Activated T-helper 1 cell treated with Interleukin-2 at 50 U/mL for 16 hours (primary cell): ENCODE measurements at places on chromosomes 12 and 14.

DNA sequence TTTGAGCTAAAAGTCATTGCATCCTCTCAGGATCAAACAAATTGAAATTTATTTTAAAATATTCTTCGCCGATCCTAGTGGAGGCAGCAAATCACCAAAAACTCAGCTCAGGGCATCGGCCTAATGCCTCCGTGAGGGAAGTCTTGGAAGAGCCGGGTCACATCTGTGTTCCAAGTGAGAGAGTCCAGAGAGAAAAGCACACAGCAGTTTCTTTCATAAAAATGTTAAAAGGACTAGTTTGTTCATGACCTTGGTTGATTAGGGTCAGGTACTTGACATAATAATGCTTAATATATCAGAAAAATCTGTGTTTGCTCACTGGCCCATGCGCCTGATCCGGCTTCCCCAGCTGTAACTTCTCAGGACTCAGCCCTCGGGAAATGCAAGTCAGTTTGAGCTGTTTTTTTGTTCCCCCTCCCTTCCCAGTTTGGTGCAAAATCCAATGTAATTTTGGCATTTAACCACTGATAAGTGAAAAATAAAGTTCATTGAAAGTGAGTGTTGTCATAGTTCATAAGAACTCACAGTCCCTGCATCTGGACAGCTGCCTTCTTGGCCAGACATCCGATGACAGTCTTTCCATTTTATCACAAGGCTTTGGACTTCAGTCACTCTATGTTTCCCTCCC lies 161.7 kb downstream of the CAND1 start:
- DNase-seq, result no peak

DNA sequence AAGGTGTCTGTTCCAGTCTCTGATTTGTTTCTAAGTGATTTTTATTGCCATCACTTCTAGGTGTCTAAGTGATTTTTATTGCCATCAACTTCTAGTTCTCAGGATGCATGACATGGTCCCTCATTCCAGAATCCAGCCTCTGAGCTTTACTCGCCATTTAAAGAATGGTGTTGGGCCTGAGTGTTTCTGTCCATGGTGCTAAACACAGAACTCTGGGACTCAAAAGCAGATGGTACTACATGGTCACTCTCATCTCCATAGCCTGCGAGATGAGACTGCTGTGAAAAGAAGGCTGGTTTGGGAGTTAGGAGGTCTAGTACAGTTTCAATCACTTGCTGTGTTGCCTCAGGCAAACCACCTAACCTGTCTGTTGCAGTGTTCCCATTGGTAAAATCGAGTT lies 276.6 kb downstream of the NRXN3 start:
- DNase-seq, result no peak

DNA sequence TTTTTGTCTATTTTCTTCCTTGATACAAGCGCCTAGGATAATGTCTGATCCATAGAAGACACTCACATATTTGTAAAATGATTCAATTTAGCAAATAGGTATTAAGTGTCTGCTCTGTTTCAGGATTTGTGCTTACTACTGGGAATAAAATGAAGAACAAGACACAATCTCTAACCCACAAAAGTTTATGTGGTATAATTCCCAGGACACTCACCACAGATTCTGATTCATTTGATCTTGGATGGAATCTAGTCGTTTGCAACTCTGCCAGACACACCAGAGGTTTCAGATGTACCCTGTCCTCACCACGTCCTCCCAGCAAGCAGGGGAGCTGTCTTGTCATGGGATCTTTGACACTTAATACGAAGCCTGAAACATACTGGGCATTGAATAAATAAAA lies 208.3 kb downstream of the LRIG3 start:
- DNase-seq, result no peak

DNA sequence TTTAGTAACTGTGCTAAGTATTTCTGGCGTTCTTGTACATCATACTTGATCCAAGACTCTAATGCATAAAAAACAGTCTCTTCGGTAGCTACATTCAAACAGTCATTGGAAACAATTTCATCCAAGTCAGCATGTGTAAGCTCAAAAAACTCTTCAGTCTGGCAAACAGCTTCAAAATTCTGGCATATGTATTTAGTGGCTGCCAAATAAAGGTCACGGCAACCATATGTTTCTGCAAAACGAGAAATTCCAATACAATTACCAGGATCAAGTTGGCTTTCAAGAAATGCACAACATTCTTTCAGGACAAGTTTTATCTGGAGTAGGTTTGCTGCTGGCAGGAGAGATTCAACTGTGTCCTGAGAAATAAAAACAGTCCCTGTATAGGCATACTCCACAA lies 16.5 kb downstream of the KLHL28 start:
- DNase-seq, result no peak

DNA sequence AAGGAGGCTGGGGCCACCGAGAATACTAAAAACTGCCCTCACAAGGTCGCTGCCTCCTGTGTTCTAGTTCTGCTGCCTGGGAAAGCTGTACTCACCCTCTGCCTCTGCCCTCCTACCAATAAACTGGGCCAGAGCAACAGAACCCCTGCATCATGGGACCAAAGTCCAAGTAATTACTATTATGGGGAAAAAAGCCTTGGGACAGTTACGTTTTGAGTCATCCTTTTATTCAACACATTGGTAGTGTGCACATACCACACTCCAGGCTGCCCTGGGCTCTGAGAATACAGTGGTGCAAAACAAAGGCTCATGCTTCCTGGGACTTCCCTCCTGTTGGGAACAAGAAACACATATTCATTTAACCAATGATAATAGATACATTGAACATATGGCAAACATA lies 49.0 kb downstream of the CACNA1C start:
- no peak for DNase-seq

GRCh38 chr12:16586350-16587109 lies 19.4 kb downstream of the LMO3 start:
- no peak for DNase-seq

GRCh38 chr14:79117561-79117960 lies 947.4 kb downstream of the NRXN3 start:
- no peak for DNase-seq

GRCh38 chr14:105939810-105940508 lies 413.6 kb downstream of the TMEM121 start:
- no peak for DNase-seq

GRCh38 chr14:96039633-96040311 lies 610 bp downstream of the C14orf132 start:
- no peak for DNase-seq

GRCh38 chr14:104020471-104020870 lies 65.0 kb upstream of the ASPG start:
- DNase-seq, result no peak

GRCh38 chr12:120483621-120484020 lies 12.3 kb upstream of the DYNLL1 start:
- no peak for DNase-seq

- DNase-seq, result no peak
Observed at GRCh38 chr12:21190016-21190415, 59.0 kb downstream of the SLCO1B1 start.

DNA sequence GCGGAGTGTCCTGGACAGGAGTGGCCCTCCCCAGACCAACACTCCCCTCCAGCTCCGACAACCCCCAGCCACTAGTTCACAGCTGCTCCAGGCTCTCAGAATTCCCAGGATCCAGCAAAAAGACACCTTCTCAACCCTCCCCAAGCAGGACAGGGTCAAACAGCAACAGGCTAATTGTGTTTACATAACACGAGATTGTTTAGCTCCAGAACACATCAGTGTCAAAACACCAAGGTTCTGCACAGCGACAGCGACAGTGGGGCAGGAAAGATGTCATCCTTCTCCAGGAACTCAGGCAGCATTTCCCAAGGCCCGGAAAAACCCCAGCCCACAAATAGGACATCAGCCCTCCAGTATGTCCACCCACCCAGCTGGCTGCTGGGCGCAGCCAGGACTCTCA lies 16.5 kb downstream of the ITPK1 start:
- no peak for DNase-seq

DNA sequence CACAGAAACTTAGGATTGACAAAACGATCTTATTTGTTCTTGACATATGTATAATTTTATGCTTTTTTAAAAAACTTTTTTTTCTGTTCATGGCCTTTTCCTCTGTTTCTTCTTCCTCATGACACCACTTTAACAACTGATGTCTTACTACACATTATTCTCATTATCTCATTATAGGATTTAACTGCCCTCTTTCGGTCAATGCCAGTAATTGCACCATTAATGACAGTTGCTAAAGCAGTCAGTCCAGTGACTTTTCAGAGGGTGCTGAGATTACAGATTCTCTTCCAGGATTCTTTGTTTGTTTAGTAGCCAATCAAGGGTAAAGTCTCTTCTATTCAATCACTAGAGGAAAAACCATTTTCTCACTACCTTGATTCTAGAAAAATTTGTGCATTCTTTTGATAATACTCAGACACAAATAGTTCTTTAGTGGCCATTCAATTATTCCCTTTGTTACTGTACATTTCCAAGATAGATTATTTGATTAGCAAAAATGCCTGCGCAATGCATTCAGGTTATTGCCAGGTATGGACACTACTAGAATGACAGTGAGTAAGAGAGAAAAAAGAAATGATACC lies 50.1 kb downstream of the KLRG1 start:
- no peak for DNase-seq
